ENCODE measurements at places on chromosomes 1 and 21.

DNA sequence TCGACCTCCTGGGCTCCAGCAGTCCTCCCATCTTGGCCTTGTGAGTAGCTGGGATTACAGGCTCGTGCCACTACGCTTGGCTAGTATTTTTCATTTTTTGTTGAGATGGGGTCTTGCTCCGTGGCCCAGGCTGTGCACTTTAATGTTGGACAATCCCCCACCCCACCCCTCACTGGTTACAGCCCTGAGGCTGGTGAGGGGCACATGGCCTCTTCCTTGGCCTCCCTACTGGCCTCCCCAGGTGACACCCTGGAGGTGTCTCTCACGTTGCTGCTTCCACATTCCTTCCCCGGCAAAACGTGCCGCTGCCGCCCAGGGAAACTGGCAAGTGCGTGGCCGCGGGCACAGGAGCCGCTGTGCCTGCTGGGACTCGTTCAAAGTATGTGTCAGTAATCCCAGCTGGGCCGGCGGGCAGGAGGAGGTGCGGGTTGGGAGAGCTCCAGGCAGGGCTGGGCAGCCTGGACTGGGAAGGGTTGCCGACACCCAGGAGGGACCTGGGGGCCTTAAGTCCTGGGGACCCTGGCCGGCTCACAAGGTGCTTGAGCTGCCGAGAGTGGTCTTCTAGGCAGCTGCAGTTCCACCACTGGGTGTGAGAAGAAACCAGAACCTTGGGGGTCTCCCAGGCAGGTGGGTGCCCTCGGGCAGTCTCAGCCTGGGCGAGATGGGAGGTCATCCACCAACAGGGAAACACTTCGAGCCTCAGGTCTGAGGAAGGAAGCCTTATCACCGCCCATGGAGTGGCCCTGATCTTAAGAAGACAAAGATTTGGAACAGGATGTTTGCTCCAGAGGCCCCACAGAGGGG lies 6.5 kb downstream of the WNT3A start:
- H3K27ac ChIP-seq, result no peak overlapping the region
- DNase-seq, result no peak
- peaks cover 8% of the 10 kb centered on the region for H3K4me1 ChIP-seq
- peaks cover 37% of the 10 kb centered on the region for H3K27me3 ChIP-seq

DNA sequence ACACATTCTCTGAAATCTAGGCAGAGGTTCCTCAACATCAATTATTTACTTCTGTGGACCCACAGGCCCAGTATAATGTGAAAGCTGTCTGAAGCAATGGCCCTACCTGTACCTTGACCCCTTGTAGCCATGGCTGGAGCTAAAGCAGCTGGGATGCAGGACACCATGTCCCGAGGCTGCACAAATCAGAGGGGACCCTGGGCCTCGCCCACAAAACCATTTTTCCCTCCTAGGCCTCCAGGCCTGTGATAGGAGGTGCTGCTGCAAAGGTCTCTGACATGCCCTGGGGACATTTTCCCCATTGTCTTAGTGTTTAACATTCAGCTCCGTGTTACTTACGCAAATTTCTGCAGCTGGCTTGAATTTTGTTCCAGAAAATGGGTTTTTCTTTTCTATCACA lies 110.5 kb downstream of the BRINP3 start:
- no peaks in the 10 kb centered on the region for H3K36me3 ChIP-seq
- H3K27ac ChIP-seq, result no peak overlapping the region
- no peaks in the 10 kb centered on the region for H3K27me3 ChIP-seq
- no peak overlapping the region for H3K4me3 ChIP-seq

DNA sequence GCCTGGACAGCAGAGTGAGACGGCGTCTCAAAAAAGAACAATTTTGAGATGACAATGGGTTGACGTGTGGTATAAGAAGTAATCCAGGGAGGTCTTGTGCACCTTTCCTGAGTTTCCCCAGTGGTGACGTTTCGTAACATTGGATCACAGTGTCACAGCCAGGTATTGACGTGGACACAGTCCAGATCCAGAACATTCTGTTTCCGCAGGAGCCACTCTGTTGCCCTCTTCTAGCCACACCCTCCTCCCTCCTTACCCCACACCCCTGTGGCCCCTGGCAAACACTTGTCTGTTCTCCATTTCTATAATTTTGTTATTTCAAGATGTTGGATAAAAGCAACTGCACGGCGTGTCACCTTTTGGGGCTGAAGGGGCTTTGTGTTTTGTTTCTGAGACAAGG lies 6.5 kb upstream of the TRAPPC10 start:
- H3K4me3 ChIP-seq, result no peak overlapping the region

GRCh38 chr21:41651830-41652229 lies 115.0 kb downstream of the RIPK4 start:
- no peaks in the 10 kb centered on the region for H3K36me3 ChIP-seq
- H3K4me3 ChIP-seq, result no peak overlapping the region
- peaks cover 40% of the 10 kb centered on the region for H3K27me3 ChIP-seq
- H3K4me1 ChIP-seq, result no peaks in the 10 kb centered on the region
